ENCODE measurements at places on chromosomes 6 and 20.

GRCh38 chr6:68008445-68008844, 626.6 kb upstream of the ADGRB3 start:
- no peak for DNase-seq

DNA sequence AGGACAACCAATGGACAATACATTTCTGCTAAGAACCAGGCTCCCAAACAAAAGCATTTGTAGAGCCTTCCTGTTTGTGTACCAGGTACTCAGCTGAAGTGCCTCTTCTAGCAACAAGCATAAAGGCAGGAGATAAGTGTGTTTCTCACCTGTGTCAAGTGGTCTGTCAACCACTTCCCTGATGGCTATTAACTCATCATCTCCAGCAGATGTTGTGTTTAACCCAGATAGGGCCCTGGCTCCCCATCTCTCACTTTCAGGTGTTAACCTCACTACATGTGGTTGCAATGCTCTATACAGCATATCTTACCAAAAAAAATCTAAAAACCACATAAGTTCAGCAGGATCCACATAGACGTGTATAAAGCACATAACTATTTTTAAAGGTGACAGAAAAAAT, 9.6 kb upstream of the IL17A start:
- peak; percentile 89 for DNase-seq

- no peak for DNase-seq
These were observed 18.8 kb upstream of the TBC1D20 start for GRCh38 chr20:481167-481566.

DNA sequence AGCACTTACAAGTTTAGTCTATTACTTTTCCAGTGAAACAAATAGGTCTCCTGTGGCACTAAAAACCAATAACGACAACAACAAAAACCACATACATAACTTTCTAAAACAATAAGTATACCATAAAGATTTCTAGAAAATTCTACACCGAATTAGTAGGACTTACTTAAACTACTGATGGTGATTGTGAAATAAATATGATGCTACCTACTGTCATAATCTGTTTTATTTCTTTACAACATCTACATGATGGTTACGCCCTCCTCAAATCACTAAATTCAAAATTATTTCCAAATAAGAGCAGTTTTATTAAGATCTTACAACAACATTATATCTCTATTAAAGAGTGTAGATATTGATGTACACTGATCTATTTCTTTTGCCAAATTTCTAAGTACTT, 147.0 kb downstream of the DST start:
- no peak for DNase-seq

DNA sequence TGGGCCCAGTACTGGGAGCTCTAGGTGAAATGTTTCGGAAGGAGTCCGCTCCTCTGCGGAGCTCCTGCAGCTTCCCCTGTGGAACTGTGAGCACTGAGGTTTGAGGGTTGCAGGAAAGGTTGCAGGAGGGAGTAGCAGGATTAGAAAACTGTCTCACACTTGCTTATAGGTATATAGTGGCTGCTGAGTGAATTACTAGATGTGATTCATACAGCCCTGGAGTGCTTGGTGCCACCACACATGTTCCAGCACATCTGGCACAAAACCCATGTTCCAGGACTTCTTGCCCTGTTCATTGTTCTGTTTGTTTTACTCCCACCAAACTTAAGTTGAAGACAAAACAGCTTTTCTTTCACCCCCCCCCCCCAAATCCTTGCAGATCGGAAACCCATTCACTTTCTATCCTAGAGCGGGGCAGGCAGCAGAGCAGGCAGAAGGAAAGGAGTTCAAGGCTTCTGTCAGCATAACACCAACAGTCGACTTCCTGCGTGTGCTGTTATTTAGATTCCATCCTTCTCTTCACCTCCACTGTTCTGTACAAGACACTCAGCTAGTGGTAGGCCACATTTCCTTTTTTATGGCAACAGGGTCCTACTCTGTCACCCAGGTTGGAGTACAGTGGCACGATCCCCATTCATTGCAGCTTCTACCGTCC, 669 bp upstream of the PEX6 start:
- no peak for DNase-seq

- no peak for DNase-seq
These were observed 81.7 kb downstream of the DNAH8 start for GRCh38 chr6:38796850-38797249.

DNA sequence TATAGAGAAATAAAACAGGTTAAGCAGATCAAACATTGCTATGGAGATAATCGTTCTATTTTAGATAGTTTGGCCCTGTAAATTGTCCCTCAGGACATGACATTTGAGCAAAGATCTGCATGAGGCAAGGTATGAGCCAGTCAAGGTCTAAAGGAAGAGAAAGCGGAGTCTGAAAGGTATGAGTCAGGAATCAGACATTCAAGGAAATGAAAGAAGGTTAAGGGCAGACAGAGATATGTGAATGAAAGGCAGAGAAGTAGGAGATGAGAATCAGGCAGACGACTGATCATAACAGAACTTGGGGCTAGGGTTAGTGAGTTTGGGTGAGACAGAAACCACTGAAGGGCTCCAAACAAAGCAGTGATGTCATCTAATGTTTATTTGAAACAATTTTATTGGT, 775.8 kb downstream of the MAFB start:
- no peak for DNase-seq

DNA sequence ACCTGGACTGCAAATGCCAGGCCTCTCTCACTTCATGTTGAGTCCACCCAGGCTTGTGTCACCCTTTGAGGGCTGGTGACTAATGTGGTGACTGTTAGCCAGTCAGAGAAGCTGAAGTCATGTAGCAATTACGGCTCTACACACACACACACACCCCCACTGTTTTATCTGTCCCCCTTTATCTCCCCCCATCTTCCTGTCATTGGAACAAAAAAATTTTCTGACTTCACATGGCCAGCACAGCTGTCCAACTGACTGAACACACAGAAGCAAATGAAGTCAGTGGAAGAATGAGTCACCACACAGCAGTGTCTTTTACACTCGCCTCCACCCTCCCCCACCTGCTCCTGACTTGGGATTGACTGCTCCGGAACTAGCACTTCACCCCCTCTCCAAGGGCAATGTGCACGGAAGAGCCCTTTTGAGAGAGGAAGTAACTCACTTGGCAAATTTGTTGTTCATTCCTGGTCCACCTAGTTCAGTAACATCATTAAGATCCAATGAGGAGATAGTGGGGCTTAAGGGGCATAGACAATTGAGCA, 198.0 kb downstream of the RNF144B start:
- DNase-seq, result peak; percentile 44

DNA sequence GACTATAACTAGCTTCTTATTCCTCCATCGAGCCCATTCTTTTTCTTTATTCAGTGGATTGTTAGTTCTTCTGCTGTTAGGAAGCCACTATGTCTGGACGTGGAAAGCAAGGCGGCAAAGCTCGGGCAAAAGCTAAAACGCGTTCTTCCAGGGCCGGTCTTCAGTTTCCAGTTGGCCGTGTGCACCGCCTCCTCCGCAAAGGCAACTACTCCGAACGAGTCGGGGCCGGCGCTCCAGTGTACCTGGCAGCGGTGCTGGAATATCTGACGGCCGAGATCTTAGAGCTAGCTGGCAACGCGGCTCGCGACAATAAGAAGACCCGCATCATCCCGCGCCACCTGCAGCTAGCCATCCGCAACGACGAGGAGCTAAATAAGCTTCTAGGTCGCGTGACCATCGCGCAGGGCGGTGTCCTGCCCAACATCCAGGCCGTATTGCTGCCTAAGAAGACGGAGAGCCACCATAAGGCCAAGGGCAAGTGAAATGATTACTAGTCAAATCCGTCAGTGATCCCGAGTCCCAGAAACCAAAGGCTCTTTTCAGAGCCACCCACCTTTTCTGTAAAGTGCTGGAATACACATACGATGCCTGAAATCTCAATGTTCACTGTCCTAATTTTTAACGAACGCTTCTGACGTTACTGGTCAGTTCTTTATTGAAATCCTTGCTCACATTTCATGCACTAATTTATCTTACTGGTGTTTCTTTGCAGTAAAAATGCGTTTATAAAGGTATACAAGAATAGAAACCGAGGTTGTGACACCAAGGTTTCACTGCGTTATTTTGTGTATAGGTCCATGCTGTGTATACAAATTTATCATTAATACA, 129.9 kb downstream of the HFE start:
- DNase-seq, result peak; percentile 84

DNA sequence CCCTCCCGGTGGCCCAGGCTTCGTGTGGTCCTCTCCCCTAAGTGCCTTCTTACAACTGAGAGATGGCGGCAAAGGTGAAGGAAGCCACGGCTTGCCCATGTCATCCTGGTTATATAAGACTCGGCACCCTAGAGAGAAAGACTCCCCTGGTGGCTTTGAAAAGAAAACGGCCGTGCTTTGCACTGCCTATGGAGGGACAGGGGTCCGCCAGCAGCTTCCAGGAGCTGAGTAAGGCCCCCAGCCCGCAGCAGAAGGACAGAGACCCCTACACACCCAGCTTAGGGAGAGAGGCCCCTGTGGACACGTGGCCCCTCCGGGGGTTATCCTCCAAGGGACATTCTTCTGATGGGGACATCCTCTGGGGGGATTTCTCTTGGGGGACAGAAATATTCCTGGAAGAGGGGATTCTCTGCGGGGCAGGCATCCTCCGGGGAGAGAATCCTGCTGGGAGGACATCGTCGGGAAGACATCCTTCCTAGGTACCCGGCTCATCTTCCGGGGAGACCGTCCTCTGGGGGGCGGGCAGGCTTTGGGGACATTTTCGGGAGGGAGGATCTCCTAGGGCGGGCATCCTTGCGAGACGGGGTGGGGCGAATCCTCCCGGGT, 511 bp upstream of the OGFR start:
- no peak for DNase-seq

GRCh38 chr6:68313911-68314310, 321.2 kb upstream of the ADGRB3 start:
- no peak for DNase-seq

- DNase-seq, result no peak
These were observed 76.1 kb downstream of the SLC22A3 start for GRCh38 chr6:160424256-160424655.

GRCh38 chr20:51725584-51726176, 42.5 kb downstream of the ATP9A start:
- no peak for DNase-seq

DNA sequence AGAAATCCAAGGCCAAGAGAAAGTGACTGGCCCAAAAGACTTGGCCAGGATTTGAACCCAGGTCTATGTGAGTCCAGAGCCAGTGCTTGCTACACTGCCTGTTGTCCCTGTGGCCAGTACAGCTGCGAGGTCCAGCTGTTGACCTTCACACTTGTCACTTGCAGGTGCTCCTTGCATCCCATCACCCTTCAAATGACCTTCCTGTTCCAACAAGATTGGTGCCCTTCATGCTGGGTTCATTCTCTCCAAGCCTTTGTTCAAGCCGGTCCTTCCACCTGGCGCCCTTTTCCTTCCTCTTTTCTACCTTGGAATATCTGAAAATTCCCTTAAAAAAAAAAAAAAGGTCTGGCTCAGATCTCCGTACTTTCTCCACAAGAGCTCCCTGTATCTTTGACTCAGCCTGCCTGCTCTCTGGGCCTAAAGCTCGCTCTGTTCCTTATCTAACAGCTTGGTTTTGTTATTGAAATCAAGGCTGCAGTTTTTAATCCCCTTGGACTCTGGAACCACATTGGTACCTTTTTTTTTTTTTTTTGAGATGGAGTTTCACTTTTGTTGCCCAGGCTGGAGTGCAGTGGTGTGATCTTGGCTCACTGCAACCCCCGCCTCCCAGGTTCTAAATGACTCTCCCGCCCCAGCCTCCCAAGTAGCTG, 22.2 kb upstream of the MRPS18A start:
- DNase-seq, result no peak

DNA sequence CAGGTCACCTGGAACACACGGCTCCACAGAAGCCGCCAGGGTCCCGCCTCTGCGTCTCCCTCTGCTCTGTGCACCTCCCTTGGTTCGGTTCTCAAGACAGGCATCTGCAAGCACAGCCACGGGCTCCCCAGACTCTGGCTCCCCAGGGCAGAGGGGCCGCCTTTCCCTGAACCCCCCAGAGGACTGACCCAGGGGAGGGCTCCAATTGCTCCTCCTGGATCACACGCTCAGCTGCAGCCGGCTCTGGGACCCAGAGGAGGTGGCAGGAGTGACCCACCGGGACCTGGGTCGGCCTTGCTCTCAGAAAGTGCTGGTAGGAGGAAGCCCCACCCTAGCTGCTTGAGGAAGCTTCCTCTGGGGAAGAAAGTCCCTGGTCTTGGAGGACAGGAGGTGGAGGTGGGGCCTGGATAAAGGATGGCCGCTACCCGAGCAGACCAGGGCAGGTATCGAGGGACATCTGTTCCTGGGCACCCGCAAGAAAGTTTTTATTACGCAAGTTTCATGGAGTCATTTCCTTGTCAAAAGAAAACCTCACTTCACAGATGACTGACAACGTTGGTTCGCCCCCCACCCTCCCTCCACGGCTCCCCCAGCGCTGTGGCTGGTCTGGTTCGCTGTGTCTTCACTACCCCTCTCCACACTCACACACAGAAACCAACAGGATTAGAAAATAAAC, 103.9 kb upstream of the AFDN start:
- no peak for DNase-seq

- DNase-seq, result no peak
These were observed 538 bp upstream of the ENPP1 start for GRCh38 chr6:131807321-131807643.

GRCh38 chr6:127266892-127267645, 405 bp downstream of the RNF146 start:
- DNase-seq, result peak; percentile 79

- peak; percentile 25 for DNase-seq
These were observed 91.3 kb upstream of the SHLD1 start for GRCh38 chr20:5658912-5659345.

- DNase-seq, result no peak
These were observed 84.8 kb upstream of the SOX4 start for GRCh38 chr6:21508753-21509152.

DNA sequence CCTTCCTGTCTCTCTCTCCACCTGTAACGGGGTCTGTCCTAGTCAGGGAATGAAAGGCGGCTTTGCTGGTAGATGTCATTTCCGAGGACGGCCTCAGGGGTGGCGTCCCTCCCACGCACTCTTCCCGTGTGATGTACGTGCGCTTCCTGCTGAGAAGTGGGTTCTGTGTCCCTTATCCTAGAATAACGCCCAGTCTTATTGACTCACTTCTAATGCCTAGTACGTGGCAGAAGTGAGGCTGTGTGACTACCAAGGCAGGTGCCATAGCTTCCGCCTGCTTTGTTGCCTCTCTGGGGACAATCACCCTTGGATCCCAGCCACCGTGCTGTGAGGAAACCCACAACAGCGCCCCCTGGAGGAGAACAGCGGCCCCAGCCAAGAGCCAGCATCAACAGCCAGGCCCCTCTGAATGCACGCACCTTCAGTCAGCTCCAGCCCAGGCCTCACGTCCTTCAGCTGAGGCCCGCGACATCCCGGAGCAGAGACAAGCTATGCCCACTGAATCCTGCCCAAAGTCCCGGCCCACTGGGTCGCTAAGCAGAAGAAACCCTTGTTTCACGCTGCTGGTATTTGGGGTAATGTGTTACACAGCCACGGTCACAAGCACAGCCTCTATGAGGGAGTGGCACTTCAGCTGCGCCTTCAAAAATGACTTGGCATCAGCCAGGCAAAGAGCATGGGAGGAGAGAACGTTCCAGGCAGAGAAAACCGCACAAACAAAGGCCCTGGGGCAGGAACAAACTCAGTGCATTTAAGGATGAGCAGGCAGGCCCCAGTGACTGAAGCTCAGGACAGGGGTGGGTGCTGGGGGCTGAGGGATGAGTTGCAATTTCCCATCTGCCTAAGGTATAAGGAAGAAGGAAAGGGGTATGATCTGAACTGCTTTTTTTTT, 224.2 kb downstream of the NFATC2 start:
- peak; percentile 70 for DNase-seq
